ENCODE measurements at places on chromosomes 11 and 22.

- DNase-seq: no peak
Observed at GRCh38 chr11:62604460-62605120, 2.9 kb upstream of the MTA2 start.

- DNase-seq: peak; percentile 14
Observed at GRCh38 chr11:124793466-124794278, 6.5 kb downstream of the MSANTD2 start.

GRCh38 chr11:119324189-119324588 lies 7.3 kb upstream of the MCAM start:
- DNase-seq: no peak

- DNase-seq: no peak
Observed at GRCh38 chr11:6497069-6497839, at the start of gene DNHD1. Gene DNHD1 (plus strand): TSS chr11:6497280. CDS start chr11:6498216, 936 bp downstream.

DNA sequence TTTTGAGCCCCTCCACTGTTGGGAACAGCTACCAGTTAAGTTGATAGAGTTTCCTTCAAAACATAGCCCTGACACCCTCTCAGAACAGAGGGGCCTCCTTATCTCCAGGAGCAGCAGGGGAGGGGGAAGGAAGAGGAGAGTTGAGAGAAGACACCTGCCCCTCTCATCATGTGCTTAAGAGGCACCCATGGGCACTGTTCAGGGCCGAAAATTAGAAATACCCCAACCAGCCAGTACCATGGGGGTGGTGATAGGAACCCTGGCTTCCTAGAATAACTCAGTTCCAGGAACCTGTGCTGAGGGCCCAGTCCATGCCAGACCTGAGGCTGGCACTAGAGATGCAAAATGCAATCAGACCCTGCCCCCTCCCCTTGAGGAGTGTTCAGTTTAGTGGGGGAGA lies 9.3 kb upstream of the GDPD5 start:
- no peak for DNase-seq

DNA sequence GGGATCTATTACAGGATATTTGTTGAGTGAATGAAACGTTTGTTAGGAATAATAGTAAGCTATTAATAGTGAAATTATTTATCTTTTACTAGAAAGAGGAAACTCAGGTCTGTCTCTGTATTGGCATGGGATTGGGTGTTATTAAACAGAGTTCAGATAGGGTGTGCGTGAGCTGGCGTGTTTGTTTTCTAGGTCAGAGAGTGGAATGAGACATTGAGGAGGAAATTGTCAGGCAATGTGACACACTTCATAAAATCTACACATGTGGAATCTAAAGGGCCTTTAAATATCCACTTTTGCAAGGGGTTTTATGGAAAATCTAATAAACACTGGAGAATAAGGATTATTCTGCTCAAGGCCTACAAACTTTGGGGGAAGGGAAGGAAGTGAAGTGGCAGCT lies 552.9 kb downstream of the NTM start:
- no peak for DNase-seq

- DNase-seq: no peak
Observed at GRCh38 chr11:69102732-69103615, 52.8 kb upstream of the SMIM38 start.

GRCh38 chr11:133982151-133982550 lies 25.4 kb upstream of the IGSF9B start:
- no peak for DNase-seq

GRCh38 chr11:78355309-78355705 lies 62.3 kb downstream of the GAB2 start:
- DNase-seq: no peak

DNA sequence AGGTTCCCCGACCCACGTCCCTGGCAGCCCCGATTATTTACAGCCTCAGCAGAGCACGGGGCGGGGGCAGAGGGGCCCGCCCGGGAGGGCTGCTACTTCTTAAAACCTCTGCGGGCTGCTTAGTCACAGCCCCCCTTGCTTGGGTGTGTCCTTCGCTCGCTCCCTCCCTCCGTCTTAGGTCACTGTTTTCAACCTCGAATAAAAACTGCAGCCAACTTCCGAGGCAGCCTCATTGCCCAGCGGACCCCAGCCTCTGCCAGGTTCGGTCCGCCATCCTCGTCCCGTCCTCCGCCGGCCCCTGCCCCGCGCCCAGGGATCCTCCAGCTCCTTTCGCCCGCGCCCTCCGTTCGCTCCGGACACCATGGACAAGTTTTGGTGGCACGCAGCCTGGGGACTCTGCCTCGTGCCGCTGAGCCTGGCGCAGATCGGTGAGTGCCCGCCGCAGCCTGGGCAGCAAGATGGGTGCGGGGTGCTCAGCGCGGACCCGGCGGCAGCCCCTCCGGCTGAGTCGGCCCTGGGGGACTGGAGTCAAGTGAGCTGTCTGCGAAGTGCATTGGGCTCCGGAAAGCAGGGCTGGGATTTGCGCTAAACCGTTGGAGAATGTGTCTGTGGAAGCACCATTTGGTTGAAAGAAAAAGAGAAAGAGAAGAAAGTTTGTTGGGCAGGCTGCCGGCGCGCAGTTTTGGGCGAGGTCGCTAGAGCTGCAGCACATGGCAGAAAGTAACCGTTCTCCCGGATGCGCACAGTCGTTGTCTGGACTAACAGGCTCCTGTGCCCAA lies at the start of gene CD44:
Gene CD44 (plus strand): TSS at position 229 of the 779 bp plus-strand sequence. CDS start 133 bp downstream, at position 362.
- peak; percentile 66 for DNase-seq

- no peak for DNase-seq
Observed at GRCh38 chr11:34381775-34382174, 24.0 kb upstream of the ABTB2 start.

- peak; percentile 36 for DNase-seq
Observed at GRCh38 chr22:40637183-40638150, 948 bp upstream of the MRTFA start.

- no peak for DNase-seq
Observed at GRCh38 chr22:39721206-39722031, 150.9 kb downstream of the CACNA1I start.

DNA sequence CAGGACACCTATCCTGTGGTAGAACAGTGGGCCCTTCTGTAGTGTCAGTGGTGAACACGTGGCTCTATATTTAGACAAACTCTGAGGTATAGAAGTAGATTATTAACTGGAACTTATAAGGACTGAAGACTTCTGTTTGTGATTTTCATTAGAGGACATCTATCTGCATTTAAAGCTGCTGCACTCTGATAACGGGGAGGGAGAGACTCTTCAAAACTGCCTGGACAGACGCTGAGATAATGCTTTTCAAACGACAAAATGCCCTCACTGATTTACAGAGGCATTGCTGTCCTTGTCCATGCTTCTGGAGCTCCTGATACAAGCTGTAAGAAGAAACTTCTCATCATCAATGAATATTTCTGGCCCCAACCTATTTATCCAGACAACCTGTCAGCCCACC lies 425.2 kb downstream of the OPCML start:
- no peak for DNase-seq

DNA sequence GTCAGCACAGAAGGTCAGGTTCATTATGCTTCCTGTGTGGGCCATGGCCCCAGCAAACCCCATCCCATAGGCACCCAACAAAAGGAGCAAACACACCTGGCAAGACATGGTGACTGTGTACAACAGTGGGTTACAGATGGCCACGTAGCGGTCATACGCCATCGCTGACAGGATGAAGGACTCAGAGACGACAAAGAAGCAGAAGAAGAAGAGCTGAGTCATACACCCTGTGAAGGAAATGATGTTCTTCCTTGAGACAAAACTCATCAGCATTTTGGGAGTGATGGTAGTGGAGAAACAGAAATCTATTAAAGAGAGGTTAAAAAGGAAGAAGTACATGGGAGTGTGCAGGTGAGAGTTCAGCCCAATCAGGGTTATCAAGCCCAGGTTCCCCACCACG lies 309 bp downstream of the OR8B12 start:
- DNase-seq: no peak

- no peak for DNase-seq
Observed at GRCh38 chr11:71338801-71339395, 86.5 kb upstream of the SHANK2 start.

- no peak for DNase-seq
Observed at GRCh38 chr22:38215156-38216038, 13.6 kb downstream of the MAFF start.

DNA sequence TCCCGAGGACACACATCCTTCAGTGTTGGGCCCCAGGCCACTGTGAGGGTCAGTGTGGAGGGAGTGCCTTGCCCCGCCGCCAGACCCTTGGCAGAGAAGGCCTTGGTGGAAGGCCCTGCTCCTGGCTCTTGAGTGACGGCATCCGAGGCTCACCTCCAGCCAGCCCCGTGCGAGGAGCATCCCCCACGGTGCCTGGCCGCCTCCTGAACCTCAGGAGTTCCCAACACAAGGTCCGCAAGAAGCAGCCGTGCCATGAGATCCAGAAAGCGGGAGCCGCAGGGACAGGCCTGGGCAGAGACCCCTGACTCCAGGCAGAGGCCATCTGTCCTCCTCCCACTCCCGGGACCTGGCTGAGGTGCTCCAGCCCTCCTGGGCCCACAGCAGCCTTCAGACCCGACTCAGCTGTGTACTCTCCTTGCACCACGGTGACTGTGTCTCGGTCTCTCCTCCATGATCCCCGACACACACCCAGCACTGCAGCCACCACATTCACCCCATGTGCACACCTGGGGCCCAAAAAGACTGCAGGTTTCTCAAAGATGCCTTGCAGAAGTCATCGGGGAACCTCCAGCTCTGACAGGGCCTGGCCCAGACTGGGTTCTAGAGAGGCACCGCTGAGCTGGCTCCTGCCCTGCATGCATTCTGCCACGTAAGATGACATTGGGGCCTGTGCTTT lies 870.2 kb downstream of the BRD1 start:
- no peak for DNase-seq

DNA sequence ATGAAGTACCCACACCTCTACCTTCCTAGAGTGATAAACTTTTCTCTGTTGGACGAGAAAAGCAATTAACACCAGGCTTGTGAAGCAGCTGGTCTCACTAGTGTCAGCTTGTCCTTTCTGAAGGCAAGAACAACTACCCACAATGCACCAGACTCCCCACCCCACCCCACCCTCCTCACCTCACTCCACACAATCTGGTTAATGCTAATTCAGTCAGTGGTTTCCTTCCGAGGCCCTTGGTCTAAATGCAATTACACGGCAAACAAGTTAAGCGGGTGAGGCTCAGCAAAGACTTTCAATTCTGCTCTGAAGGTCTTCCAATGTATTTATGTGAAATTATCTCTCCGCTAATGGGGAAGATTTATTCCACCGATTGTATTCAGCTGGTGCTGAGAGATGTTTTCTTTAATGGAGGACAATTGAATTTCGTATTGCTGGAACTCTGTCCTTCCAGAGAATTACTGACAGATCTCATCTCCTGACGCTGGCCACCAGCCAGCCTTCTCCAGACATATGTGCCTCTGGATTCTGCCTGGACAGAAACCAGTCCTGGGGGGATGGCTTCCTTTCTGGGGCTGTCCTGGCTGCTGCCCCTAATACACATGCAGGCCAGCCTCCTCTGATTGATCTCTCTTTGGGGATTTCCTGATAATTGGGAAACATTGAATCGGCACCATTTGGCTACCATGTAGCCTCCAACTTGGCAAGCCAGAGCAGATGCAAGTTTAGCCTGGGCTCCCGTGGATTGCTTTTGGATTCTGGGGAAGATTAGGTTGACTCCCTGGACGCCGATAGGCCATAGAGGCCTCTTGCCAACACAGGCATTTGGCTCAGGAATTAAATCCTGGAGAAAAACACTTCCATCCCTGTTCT lies 165.8 kb upstream of the NARS2 start:
- DNase-seq: no peak
